Central memory CD8-positive, alpha-beta T cell (primary cell): ENCODE measurements at places on chromosomes 12 and 14.

DNA sequence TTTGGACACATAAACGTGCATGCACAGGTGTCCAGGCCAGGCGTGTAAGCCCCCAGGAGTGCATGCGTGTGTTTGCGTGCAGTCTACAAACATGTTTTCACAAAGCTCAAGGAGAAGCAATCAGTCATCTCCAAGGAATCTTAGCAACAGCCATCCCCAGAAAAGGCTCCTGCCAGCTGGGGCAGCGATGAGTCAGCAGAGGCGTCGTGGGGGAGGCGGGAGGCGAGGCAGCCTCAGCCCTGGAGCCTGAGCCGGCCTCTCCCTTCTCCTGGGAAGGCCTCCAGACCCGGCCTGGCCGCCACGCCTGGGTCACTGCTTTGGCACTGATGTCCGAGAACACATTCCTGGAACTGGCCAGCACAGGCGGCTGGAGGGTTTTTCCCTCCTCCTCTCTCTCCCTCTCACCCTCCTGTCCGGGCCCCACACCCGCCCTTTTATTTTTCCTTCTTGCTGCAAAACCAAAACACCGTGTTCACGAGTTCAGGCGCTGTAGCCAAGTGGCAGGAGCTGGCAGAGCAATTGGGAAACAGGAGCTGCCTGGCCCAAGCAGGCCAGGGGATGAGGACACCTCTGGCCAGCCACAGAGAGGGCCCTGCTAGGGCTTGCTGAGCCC lies 92.7 kb downstream of the LRRC74A start:
- no peak overlapping the region for H3K4me3 ChIP-seq
- no peaks in the 10 kb centered on the region for H3K4me1 ChIP-seq
- no peaks in the 10 kb centered on the region for H3K36me3 ChIP-seq
- no peak overlapping the region for H3K27ac ChIP-seq
- no peaks in the 10 kb centered on the region for H3K27me3 ChIP-seq
- no peak for DNase-seq

DNA sequence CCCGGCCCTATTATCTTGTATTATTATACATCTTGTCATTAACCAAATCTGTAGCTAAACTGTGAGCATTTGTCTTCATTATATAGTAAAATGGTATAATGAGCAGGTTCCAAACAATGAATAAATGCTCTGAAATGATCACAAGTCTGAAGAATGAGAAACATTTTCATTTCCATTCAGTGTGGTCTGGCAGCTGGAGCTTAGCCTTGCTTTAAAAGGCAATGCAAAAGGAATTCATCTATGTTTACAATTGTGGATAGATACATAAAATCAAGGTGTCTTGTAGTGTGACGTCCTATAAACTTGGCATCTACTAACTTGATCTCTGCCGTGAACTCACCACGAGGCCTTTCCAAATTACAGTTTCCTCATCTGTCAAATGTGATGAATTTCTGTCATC lies 168.3 kb downstream of the RMST start:
- H3K27ac ChIP-seq, result no peak overlapping the region
- no peaks in the 10 kb centered on the region for H3K36me3 ChIP-seq
- no peaks in the 10 kb centered on the region for H3K4me1 ChIP-seq
- DNase-seq, result no peak
- no peak overlapping the region for H3K4me3 ChIP-seq

- peaks cover 9% of the 10 kb centered on the region for H3K36me3 ChIP-seq
- no peaks in the 10 kb centered on the region for H3K27me3 ChIP-seq
- H3K4me1 ChIP-seq, result peaks cover 15% of the 10 kb centered on the region
- no peak overlapping the region for H3K4me3 ChIP-seq
- H3K27ac ChIP-seq, result no peak overlapping the region
- no peak for DNase-seq
Observed at GRCh38 chr12:106790020-106790419, 15.5 kb downstream of the RIC8B start.

- peaks cover 79% of the 10 kb centered on the region for H3K36me3 ChIP-seq
- H3K4me3 ChIP-seq, result peak overlapping the region; percentile 99
- H3K4me1 ChIP-seq, result peaks cover 97% of the 10 kb centered on the region
- H3K27ac ChIP-seq, result peak overlapping the region; percentile 100
Observed at GRCh38 chr14:99261912-99262787, 9.8 kb downstream of the BCL11B start.

DNA sequence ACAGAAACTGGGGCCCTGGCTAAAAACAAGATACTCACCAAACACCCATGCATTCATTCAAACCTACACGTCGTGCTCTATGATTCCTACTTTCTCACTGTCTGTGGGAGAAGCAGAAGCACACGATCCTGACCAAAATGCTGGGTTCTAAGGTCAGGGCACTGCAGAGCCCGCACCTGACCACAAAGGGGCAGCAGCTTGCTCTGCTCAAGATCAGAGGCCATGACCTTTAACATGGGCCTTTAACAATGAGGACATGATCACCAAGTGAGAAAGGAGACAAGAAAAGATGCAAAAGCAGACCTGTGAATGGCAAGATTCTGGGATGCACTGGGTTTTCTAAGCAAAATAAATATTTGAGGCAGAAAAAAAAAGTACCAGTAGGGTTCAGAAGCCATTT lies 40.1 kb upstream of the VPS33A start:
- H3K36me3 ChIP-seq, result peaks cover 22% of the 10 kb centered on the region
- no peaks in the 10 kb centered on the region for H3K4me1 ChIP-seq
- no peak overlapping the region for H3K27ac ChIP-seq
- no peak overlapping the region for H3K4me3 ChIP-seq
- no peaks in the 10 kb centered on the region for H3K27me3 ChIP-seq

DNA sequence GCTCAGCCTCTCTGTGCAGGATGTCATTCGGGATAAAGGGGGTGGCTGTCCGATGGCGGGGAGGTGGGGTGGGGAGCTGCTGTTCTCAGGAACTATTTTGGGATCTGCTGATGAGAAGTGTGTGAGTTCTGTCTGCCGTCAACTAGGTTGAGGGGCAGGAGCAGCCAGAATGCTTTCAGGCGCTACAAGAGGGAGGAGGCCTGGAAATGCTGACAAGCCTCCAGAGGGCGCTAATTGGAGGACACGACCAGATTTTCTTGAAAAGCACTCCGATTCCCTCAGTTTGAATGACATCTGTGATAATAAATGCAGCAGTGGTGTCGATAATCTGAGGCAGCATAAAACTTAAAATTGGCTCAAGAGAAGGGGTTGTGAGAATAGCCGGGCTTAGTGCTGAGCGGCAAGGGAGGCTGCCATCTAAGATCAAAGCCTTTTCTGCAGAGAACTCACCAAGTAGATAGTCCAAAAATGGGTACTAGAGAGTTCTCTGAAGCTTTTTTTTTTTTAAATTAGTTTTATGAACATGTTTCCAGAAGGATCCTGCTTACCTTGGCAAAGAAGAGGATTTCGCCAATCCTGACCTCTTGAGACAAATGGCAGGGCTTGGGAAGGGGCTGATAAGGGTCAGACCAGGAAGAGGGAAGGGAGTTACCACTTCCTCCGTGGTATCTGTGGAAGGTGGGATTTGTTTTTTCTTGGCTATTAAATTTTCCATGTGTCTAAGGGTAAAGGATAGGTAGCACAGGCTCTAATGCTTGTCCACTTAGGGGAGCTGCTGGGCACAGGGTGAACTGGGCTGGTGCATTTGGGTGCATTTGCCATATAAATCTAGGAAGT lies 94.4 kb downstream of the CRACR2A start:
- H3K36me3 ChIP-seq, result peaks cover 38% of the 10 kb centered on the region
- no peaks in the 10 kb centered on the region for H3K27me3 ChIP-seq
- no peak for DNase-seq
- H3K27ac ChIP-seq, result no peak overlapping the region
- H3K4me1 ChIP-seq, result no peaks in the 10 kb centered on the region

DNA sequence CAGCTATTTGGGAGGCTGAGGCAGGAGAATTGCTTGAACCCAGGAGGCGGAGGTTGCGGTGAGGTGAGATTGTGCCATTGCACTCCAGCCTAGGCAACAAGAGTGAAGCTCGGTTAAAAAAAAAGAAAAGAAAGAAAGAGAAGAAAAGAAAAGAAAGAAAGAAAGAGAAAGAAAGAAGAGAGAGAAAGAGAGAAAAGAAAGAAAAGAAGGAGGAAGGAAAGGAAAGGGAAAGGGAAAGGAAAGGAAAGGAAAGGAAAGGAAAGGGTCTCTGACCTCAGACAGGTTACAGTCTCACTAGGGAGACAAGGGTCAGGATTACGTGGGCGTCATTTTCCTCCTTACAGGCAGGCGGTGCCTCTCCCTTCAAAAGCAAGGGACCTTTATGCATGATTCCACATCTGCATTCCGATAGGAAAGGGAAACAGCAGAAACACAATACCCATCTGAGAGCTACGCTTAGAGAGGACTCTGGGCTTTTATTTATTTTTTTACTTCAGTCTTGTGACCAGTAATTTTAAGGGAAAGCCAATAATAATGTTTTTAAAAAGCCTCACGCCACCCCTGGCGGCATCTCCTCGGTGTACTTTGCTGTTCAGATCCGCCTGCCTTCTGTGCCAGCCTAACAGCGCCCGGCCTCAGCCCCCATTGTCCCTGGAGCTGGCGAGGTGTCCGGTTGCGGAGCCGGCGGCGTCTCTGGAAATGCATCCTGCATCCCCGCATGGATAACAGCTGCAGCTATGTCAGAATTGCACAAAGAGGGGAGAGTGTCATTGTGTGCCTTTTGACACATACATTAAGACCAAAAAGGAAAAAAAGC lies 945 bp upstream of the HIP1R start:
- peak overlapping the region; percentile 93 for H3K4me3 ChIP-seq
- peak overlapping the region; percentile 89 for H3K27ac ChIP-seq
- H3K4me1 ChIP-seq, result peaks cover 44% of the 10 kb centered on the region
- peaks cover 8% of the 10 kb centered on the region for H3K36me3 ChIP-seq
- DNase-seq, result no peak

DNA sequence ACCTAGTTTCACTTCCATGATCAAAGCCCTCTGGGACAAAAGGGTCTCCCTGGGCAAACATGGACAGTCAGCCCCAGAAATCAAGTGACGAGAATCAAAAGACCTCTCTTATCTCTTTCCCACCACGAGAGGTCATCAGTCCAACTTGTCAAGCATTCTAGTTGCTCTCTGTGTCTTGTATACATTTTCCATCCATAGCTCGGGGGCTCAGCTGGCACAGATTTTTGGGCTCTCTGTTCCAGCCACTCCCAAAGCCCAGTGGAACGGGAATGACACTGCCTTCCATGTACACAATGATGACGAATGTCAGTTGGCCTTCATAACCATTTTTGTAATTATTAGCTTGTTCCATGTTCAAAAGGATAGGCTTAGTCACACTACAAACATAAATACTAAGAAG lies 29.7 kb downstream of the NOS1 start:
- H3K27ac ChIP-seq, result no peak overlapping the region
- DNase-seq, result no peak
- H3K4me1 ChIP-seq, result no peaks in the 10 kb centered on the region
- no peaks in the 10 kb centered on the region for H3K36me3 ChIP-seq
- no peak overlapping the region for H3K4me3 ChIP-seq
- peaks cover 34% of the 10 kb centered on the region for H3K27me3 ChIP-seq

GRCh38 chr14:31278883-31279282 lies 71.3 kb upstream of the HECTD1 start:
- no peaks in the 10 kb centered on the region for H3K36me3 ChIP-seq
- no peak overlapping the region for H3K4me3 ChIP-seq
- H3K27me3 ChIP-seq, result no peaks in the 10 kb centered on the region
- no peaks in the 10 kb centered on the region for H3K4me1 ChIP-seq
- no peak overlapping the region for H3K27ac ChIP-seq

GRCh38 chr14:72892879-72893635 lies 844 bp downstream of the DPF3 start:
- H3K4me3 ChIP-seq, result peak overlapping the region; percentile 87
- DNase-seq, result no peak
- H3K27me3 ChIP-seq, result peaks cover 66% of the 10 kb centered on the region
- peaks cover 28% of the 10 kb centered on the region for H3K4me1 ChIP-seq
- peaks cover 3% of the 10 kb centered on the region for H3K36me3 ChIP-seq
- H3K27ac ChIP-seq, result peak overlapping the region; percentile 70

- H3K4me1 ChIP-seq, result no peaks in the 10 kb centered on the region
- no peak overlapping the region for H3K27ac ChIP-seq
- H3K36me3 ChIP-seq, result peaks cover 13% of the 10 kb centered on the region
- no peaks in the 10 kb centered on the region for H3K27me3 ChIP-seq
- no peak for DNase-seq
- H3K4me3 ChIP-seq, result no peak overlapping the region
Observed at GRCh38 chr14:44928793-44929192, 33.0 kb downstream of the KLHL28 start.

DNA sequence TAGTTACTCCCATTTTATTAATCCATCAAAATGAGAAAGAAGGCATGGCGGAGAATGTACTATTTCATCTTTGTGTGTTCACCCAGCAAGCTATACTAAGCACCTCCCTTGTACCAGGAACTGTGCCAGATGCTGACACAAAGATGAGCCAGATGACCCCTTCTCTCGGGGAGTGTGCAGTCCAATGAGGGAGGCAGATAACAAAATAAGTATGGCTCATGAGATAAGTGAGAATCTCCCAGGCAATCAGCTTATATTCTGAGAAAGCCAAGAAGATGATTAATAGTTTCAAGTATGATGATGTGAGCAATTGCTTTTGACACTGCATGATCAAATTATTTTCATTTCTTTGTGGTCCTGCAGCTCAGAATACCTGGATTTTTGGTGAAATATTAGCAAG lies 1.3 kb upstream of the TMEM233 start:
- H3K27me3 ChIP-seq, result peaks cover 93% of the 10 kb centered on the region
- H3K36me3 ChIP-seq, result no peaks in the 10 kb centered on the region
- H3K4me1 ChIP-seq, result peaks cover 21% of the 10 kb centered on the region
- DNase-seq, result no peak

DNA sequence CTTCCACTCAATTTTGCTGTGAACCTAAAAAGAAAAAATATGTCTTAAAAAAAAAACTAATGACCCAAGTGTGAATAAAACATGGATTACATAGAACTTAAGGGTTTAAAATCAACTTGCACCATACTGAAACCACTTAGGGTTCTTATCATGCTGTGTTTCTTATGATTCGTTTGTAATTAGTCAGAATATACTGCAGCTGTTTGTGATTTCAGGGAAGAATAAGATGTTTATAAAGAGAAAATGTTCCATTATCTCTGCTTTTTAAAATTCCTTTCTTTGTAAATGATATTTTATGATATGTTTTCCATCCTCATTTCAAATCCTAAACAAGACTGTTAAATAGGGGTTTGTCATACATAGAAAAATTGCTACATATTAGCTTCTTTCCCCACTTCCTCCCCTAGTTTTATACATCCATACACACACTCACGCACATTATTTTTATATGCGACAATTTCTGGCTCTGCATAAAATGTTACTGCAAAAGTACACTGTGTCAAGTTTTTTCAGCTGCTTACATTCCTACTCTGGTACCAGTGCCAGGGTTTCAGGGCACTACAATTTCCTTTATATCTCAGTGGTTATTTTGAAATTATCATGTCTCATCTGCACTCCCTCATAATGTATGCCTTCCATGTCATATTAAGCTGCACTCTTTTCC lies 275.2 kb upstream of the GARIN6 start:
- H3K27me3 ChIP-seq, result no peaks in the 10 kb centered on the region
- no peaks in the 10 kb centered on the region for H3K36me3 ChIP-seq
- no peak overlapping the region for H3K4me3 ChIP-seq
- DNase-seq, result no peak
- H3K4me1 ChIP-seq, result no peaks in the 10 kb centered on the region
